ENCODE measurements at places on chromosomes 16 and 17.

DNA sequence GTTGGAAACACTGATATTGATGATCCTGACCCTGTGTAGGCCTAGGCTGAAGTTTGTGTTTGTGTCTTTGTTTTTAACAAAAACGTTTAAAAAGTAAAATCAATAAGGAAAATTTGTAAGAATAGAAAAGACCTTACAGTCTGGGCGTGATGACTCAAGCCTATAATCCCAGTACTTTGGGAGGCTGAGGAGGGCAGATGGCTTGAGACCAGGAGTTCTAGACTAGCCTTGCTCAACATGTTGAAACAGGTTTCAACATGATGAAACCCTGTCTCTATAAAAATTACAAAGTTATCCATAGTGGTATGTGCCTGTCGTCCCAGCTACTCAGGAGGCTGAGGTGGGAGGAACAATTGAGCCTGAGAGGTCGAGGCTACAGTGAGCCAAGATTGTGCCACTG is 18.3 kb upstream of the TOM1L1 start:
- DNase-seq, result no peak

- no peak for DNase-seq
Observed at GRCh38 chr17:77893144-77894044, 65.1 kb upstream of the TNRC6C start.

DNA sequence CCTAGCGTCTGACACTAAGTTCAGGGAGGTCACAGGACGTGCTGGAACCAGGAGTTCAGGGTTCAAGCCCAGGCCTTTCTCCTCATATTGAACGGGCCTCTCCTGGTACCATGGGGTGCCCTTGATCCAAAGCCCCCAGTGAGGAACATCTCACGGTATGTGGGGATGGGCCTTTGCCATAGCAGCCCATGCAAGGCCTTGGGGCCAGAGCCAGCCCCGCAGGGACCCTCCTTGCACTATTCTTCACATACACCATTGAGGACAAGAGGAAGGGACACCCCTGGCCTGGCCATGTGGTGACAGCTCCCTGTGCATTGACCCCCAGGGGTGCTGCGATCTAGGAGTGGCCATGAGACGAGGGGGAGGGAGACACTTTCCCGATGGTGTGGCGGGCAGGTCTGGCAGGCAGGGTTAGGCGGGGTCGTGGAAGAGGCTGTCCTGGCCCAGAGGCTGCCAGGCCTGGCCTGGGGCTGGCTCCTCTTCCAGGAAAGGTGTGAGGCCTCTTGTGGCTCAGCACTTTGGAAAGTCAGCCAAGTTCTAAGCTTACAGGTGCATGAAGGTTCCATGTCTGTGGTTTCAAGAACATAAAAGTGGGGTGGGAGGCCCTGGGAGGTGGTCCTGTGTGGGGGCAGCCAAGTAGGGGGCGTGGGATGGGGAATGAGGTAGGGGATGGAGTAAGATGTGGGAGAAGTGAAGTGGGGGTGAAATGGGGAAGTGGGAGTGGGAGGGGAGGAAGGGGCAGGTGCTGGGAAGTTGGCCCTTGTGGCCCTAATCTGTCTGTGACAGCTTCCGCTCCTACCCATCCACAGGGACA is 88.7 kb upstream of the CBX4 start:
- no peak for DNase-seq

DNA sequence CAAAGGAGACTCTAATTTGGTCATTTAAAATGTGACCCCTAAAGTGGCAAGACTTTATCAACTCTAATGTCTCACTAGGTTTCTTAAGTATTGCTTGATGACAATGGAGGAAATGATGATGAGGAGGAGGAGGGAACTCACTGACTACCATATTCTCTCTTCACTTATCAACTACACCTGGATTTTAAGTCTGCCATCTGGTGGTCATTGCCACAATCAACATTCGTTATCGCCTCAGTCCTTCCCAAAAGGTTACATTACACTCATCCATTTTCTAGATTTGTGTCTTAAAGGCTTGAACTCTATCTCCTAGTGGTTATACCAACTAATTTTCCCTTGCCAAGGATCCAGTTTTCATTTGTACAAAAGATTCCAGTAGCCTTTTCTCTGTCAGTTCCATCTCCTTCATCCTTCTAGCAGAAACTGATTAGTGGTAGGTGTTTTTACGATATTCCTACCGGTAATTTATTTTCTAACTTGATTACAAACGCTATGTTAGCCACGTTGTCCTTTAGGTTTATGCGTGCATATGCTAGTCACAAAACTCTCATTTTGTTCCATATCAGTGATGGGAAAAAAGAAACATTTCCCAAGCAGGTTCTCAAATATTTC is 114.6 kb upstream of the NOG start:
- no peak for DNase-seq

GRCh38 chr16:31451681-31452351 is 7.5 kb upstream of the ARMC5 start:
- DNase-seq, result no peak

DNA sequence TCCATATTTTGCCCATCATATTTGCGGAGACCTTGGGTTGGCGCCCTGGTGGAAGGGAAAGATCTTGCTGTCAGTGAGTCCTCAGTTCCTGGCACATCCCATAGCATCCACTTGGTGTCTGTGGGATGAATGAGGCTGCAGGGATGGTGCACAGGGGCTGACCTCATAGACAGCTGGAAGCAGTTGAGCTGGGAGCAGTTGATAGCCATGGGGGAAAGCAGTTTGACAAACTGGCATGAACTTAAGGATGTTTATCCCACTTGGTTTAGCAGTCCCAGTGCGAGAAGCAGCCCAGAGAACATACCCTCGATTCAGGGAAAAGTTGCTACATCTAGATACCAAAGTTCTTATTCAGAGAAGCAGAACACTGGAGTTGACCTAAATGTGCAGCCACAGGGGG is 80.7 kb downstream of the SNX29 start:
- no peak for DNase-seq

- DNase-seq, result no peak
Observed at GRCh38 chr16:86219655-86220445, 290.5 kb upstream of the FOXF1 start.
